ENCODE measurements at places on chromosomes 4 and X. TPM values are rescaled to one million over a fixed set of nuclear protein-coding genes. Genes with fewer than 3 reads are reported as not detected.

DNA sequence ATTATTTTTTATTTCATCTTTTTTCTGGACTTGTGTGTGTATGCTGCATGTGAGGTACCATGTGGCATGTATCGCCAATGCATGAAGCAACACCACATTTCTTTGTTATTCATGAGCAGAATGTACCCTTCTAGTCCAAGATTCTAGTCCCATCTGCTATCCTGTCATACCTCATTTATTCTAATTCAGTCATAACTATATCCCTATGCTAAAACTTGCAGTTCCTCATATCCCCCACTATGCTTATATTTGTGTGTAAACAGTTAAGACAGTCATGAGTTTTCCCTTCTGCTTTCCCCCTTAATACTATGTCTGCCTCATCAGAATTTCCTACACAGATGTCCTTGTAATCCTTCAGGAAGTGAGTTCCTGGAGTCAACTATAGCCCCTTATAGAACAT is 19.7 kb downstream of the OCRL start:
- H3K4me1 ChIP-seq, result no peaks in the 10 kb centered on the region
- no peak overlapping the region for H3K4me3 ChIP-seq
- H3K27me3 ChIP-seq, result no peaks in the 10 kb centered on the region
- H3K27ac ChIP-seq, result no peak overlapping the region

- no peaks in the 10 kb centered on the region for H3K27me3 ChIP-seq
- no peak overlapping the region for H3K4me3 ChIP-seq
- peak overlapping the region; percentile 61 for H3K27ac ChIP-seq
- peaks cover 9% of the 10 kb centered on the region for H3K4me1 ChIP-seq
Measured at GRCh38 chrX:40539214-40540142, 41.3 kb upstream of the ATP6AP2 start.

GRCh38 chr4:89739311-89739988 is 97.5 kb downstream of the SNCA start:
- H3K4me1 ChIP-seq, result no peaks in the 10 kb centered on the region
- DNase-seq, result no peak
- no peak overlapping the region for H3K4me3 ChIP-seq
- H3K27me3 ChIP-seq, result no peaks in the 10 kb centered on the region
- no peak overlapping the region for H3K27ac ChIP-seq

- no peak for DNase-seq
- no peak overlapping the region for H3K4me3 ChIP-seq
- no peak overlapping the region for H3K27ac ChIP-seq
Measured at GRCh38 chr4:2182994-2183393, 58.9 kb downstream of the HAUS3 start.

DNA sequence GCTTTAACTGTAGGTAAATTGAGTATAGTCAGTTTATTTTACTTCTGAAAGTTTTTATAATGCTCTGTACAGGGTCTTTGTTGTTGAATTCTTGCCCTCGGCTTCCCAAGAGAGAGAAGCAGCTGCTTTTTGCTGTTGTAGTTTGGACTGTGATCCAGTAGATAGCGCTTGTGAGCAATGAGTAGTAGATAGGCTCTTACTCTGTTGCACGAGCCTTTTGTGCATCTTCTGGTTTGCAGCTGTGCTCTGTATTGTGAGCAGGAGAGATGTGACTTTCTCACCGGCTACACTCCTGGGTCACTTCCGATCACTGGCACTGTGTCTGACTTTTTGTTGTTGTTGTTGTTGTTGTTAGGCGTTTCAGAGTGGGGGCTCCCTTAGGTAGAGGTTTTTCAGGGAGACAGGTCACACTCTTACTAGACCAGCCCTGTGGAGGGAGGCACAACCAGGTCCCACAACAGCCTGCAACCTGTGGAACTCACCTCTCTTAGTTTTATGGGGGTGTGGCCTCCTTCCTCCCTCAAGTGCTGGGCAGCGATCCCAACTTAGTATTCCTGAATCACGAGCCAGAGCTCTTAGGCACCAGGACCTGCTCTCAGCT is 822.1 kb upstream of the GALNTL6 start:
- H3K27me3 ChIP-seq, result no peaks in the 10 kb centered on the region
- H3K4me3 ChIP-seq, result no peak overlapping the region
- no peaks in the 10 kb centered on the region for H3K4me1 ChIP-seq
- DNase-seq, result no peak
- H3K27ac ChIP-seq, result no peak overlapping the region
- H3K36me3 ChIP-seq, result no peaks in the 10 kb centered on the region

DNA sequence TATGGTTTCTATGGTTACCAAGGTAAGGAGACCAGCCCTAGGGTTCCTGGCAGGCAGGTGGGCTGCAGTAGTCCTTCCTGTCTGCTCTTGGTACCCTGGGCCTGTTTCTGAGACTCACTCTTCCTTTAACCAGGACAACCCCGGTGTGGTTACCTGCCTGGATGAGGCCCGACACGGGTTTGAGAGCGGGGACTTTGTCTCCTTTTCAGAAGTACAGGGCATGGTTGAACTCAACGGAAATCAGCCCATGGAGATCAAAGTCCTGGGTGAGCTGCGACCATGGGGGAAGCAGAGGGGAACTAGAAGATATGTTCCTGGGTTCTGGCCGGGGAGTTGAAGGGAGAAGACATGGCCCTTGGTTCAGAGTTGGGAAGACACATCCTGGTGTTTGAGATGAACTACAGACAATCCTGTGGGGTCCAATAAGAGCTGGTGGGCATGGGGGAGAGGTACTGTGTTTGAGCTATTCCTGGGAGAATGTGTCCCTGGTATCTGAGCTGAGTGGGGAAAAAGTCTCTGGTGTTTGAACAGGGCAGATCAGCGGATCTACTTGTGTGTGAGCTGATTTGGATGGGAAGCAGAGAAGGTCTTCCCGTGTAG is 7.8 kb downstream of the UBA1 start:
- peaks cover 14% of the 10 kb centered on the region for H3K4me1 ChIP-seq
- H3K27me3 ChIP-seq, result no peaks in the 10 kb centered on the region
- H3K27ac ChIP-seq, result no peak overlapping the region
- no peak for DNase-seq
- H3K4me3 ChIP-seq, result no peak overlapping the region

DNA sequence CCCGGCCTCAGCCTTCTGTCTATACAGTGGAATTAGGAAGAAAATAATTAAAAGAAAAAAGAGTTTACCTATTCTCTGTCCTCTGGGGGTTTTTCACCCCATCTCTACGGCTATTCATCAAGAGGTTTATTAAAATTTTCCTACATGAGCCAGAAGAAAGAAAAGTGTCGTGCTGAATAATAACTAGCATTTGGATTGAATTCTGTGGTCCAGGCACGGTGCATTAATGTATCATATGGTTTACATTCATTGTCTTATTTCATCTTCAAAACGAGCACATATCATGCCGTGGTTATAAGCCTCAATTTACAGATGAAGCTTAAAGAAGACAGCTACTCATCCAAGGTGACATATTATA is 5.4 kb upstream of the NAA15 start:
- H3K27ac ChIP-seq, result peak overlapping the region; percentile 85
- DNase-seq, result no peak
- peaks cover 13% of the 10 kb centered on the region for H3K4me1 ChIP-seq
- no peaks in the 10 kb centered on the region for H3K36me3 ChIP-seq
- peak overlapping the region; percentile 74 for H3K4me3 ChIP-seq
- H3K27me3 ChIP-seq, result no peaks in the 10 kb centered on the region

- H3K36me3 ChIP-seq, result no peaks in the 10 kb centered on the region
- no peaks in the 10 kb centered on the region for H3K4me1 ChIP-seq
- no peaks in the 10 kb centered on the region for H3K27me3 ChIP-seq
- no peak overlapping the region for H3K27ac ChIP-seq
- H3K4me3 ChIP-seq, result no peak overlapping the region
Measured at GRCh38 chr4:136136601-136137000, 1395.7 kb downstream of the PCDH18 start.

DNA sequence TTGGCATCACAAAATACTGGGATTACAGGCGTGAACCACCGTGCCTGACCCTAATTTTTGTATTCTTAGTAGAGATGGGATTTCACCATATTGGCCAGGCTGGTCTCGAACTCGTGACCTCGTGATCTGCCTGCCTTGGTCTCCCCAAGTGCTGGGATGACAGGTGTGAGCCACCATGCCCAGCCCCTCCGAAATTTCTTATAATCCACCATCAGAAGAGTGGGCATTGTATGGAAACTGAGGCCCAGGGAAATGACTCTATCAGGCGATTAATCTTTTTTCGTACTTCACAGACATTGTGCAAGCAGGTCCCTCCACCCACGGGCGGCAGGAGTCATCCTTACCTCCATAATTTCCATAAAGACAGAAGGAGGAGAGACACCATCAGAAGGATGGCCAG is 16.0 kb downstream of the CRLF2 start:
- H3K36me3 ChIP-seq, result no peaks in the 10 kb centered on the region
- DNase-seq, result no peak
- H3K27me3 ChIP-seq, result no peaks in the 10 kb centered on the region
- no peak overlapping the region for H3K27ac ChIP-seq
- H3K4me1 ChIP-seq, result no peaks in the 10 kb centered on the region

- H3K4me1 ChIP-seq, result no peaks in the 10 kb centered on the region
- no peaks in the 10 kb centered on the region for H3K36me3 ChIP-seq
- H3K4me3 ChIP-seq, result no peak overlapping the region
- no peak overlapping the region for H3K27ac ChIP-seq
Measured at GRCh38 chr4:54433686-54434085, 204.6 kb downstream of the PDGFRA start.

DNA sequence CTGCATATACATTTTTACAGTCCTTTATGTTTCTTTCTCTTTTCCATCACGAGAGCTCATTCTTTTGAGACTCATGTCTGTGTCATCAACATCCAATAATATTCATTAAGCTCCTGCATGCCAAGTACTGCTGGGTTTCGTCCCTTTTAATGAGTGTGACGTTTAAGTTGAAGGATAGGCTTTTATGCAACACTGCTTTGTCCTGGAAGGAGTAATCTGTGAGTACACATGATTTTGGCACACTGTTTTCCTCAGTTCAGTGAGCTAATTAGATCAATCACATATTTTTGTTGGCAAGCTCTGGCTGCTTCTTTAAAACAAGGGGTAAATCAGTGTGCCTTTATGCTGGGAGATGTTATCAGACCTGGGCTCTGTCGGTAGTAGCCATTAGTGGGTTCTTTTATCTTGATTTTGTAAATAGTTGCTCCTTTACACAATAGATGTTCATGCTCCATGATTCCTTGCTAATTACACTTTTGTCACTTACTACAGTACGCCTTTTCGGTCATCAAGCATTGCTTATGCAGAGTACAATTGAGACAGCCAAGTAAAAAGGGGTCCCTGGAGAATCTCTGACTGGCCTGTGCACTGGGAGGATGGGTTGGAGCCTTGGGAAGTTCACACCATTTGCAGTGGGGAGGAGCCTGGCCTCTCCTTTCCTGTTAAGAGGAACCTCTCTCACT is 132.6 kb downstream of the FHIP1A start:
- DNase-seq, result no peak
- no peak overlapping the region for H3K4me3 ChIP-seq
- H3K27ac ChIP-seq, result no peak overlapping the region

The HPGD gene
- polyA plus RNA-seq, result 153 TPM

The DRP2 gene
- polyA plus RNA-seq, result 1.4 TPM

The TEX13D gene
- polyA plus RNA-seq, result not detected

All from left lung (tissue), 14 donors.